ENCODE measurements at places on chromosomes 3 and 15. TPM values are rescaled to one million over a fixed set of nuclear protein-coding genes. Genes with fewer than 3 reads are reported as not detected.

GRCh38 chr3:34793057-34793456 lies 846.3 kb upstream of the ARPP21 start:
- no peak overlapping the region for H3K4me3 ChIP-seq
- H3K27ac ChIP-seq: no peak overlapping the region
- no peak for DNase-seq
- H3K36me3 ChIP-seq: no peaks in the 10 kb centered on the region
- H3K27me3 ChIP-seq: no peaks in the 10 kb centered on the region

DNA sequence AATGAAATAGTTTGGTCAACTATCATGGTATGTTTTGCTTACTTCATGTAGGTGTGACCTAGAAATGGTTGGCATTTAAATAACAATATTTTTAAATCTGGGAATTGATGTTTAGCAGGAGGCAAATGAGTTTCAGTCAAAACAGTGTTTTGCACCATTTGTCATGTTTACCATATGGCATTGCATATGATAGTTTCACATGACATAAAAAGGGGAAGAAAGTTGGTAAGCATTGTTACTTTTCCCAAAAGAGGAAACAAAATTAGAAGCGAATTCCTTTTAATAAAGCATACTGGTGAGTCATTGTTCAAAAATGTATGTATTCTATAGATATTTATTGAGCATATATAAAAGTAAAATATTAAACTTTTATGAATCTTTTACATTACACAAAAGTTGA lies 2.3 kb downstream of the RNF13 start:
- no peak for DNase-seq
- no peaks in the 10 kb centered on the region for H3K27me3 ChIP-seq
- no peak overlapping the region for H3K27ac ChIP-seq
- H3K4me1 ChIP-seq: peaks cover 24% of the 10 kb centered on the region

GRCh38 chr3:190369668-190370295 lies 18.2 kb upstream of the CLDN16 start:
- H3K27me3 ChIP-seq: no peaks in the 10 kb centered on the region
- H3K36me3 ChIP-seq: no peaks in the 10 kb centered on the region
- H3K27ac ChIP-seq: no peak overlapping the region

- H3K27ac ChIP-seq: no peak overlapping the region
- no peaks in the 10 kb centered on the region for H3K27me3 ChIP-seq
- H3K4me3 ChIP-seq: no peak overlapping the region
- peaks cover 4% of the 10 kb centered on the region for H3K4me1 ChIP-seq
- no peak for DNase-seq
Measured at GRCh38 chr3:148211725-148212124, 486.0 kb upstream of the AGTR1 start.

DNA sequence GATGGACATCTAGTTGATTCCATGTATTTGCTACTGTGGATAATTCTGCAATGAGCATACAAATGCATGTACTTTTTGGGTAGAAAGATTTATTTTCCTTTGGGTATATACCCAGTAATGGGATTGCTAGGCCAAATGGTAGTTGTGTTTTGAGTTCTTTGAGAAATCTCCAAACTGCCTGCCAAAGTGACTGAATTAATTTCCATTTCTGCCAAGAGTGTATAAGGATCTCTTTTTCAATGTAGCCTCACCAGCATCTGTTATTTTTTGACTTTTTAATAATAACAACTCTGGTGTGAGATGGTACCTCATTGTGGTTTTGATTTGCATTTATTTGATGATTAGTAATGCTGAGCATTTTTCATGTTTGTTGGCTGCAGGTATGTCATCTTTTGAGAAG lies 435.0 kb upstream of the CBLB start:
- H3K4me1 ChIP-seq: peaks cover 6% of the 10 kb centered on the region
- no peak for DNase-seq
- H3K36me3 ChIP-seq: no peaks in the 10 kb centered on the region
- no peak overlapping the region for H3K27ac ChIP-seq
- H3K27me3 ChIP-seq: no peaks in the 10 kb centered on the region

GRCh38 chr15:49286649-49287404 lies 116.8 kb downstream of the GALK2 start:
- DNase-seq: no peak
- no peak overlapping the region for H3K4me3 ChIP-seq
- H3K4me1 ChIP-seq: peaks cover 12% of the 10 kb centered on the region
- no peaks in the 10 kb centered on the region for H3K27me3 ChIP-seq

Gene PLD1
- 29.5 TPM for total RNA-seq
